Left lung (tissue), 14 donors: ENCODE measurements at places on chromosomes 1 and 21.
A peak's percentile ranks its signal among the peaks of the same experiment; 100 is the strongest.

- peak; percentile 76 for DNase-seq
Observed at GRCh38 chr21:45364468-45365185, 40.3 kb upstream of the COL18A1 start.

- no peak for DNase-seq
Observed at GRCh38 chr1:30300669-30301068, 422.7 kb downstream of the MATN1 start.

DNA sequence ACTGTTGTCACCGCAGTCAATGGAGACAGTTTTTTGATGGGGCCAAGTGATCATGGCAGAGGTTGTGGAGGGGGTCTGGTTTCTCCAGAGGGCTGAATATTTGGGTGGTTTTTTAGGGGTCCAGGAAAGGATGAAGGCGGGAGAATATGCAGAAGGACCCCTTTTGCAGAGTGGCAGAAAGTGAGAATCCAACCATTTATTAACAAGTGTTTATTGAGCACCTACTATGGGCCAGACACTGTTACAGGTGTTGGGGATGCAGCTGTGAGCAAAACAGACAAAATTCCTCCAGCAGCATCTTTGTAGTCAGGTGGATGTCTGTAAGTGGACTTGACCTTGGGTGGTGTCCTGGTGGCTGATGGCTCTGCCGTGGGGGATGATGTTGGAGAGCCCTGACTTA is 15.4 kb downstream of the PADI1 start:
- DNase-seq: no peak

DNA sequence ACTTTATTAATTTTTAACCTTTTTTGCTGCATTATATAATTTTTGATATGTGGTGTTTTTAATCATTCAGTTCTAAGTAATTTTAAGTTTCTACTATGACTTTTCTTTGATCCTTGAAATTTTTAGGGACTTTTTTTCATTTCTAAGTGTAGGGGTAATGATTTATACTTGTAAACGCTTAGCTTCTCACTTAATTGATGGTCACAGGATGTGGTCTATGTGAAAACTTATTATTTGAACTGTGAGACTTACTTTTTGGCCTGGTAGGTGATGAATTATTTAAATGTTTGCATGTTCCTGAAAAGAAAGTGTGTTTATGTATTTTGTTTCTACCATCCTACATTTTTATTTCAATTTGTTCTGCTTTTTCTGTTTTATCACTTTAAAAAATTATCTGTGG is 17.2 kb downstream of the ALPL start:
- DNase-seq: no peak

DNA sequence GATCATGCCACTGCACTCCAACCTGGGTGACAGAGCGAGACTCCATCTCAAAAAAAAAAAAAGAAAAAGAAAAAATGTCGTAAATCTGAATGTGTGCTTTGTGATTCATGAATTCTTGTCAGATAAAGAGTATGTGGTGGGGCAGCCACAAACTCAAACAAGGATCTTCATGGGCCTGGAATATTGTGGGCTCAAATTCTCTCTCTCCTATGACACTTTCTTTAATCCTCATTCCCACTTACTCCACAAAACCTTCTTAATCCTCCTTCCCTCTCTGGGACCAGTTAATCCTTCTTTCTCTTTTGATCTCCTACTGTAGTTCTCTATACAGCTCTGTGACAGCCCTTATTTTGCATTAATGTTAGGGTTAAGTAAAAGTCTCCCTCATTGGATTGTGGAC is 112.3 kb downstream of the AK5 start:
- no peak for DNase-seq

- DNase-seq: no peak
Observed at GRCh38 chr1:37338658-37339057, 135.7 kb upstream of the ZC3H12A start.

DNA sequence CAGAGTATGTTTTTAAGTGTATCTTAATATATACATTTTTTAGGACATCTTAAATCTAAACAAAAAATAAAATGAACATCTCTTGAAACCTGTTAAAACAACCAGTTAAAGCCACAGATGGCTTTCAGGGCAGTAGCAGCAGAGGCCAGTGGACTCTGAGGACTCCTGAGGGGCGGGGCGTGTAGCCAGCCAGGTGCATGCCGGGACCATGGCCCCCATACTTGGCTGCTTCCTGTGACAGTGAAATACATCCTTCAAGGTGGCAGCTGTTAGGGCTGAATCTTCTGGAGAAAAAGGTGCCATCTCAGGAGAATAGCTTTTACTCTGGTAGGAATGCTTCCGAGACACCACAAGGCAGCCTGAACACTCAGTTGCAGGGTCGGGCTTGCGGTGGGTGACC is 9.6 kb downstream of the RHOU start:
- DNase-seq: no peak

DNA sequence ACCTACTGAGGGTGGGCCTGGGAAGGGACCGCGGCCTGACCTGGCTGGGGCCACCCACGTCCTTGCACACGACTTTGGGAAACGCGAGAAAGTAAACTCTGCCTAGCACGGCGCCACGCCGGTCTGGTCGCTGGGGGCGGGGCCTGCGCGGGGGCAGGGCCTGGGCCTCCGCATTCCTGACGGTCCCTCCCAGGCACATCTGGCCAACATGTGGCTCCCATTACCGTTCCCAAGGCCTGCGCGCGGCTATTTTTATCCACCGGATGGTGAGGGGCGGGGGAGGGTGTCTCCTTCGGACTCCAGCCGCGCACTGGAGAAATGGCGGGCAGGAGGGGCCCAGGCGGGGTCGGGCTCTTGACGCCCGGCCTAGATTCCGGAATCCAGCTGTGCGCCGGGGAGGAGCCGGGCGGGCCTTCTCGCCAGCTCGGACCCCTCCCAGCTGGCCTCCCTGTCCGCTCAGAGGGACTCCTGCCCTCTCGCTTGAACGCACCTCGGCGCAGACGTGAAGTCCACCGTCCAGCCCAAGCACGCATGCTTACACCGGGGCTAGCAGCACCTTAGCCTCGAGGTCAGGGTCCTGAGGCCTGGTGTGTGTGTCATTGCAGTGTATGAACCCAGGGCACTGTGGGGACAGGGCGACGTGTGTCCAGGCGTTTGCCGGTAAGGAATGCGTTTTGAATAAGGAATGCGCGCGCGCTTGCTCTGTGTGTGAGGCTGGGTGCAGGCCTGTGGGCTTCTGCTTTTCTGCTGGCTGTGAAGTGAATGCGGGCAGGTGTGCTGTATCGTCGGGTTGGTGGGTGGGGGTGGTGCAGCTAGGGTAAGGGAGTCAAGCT is 2.1 kb downstream of the EVA1B start:
- DNase-seq: peak; percentile 88

- DNase-seq: no peak
Observed at GRCh38 chr21:14841511-14842472, 223.0 kb downstream of the NRIP1 start.

GRCh38 chr1:186875896-186876835 is 47.4 kb downstream of the PLA2G4A start:
- no peak for DNase-seq

GRCh38 chr21:24200052-24200451 is 1407.2 kb downstream of the MRPL39 start:
- DNase-seq: no peak

DNA sequence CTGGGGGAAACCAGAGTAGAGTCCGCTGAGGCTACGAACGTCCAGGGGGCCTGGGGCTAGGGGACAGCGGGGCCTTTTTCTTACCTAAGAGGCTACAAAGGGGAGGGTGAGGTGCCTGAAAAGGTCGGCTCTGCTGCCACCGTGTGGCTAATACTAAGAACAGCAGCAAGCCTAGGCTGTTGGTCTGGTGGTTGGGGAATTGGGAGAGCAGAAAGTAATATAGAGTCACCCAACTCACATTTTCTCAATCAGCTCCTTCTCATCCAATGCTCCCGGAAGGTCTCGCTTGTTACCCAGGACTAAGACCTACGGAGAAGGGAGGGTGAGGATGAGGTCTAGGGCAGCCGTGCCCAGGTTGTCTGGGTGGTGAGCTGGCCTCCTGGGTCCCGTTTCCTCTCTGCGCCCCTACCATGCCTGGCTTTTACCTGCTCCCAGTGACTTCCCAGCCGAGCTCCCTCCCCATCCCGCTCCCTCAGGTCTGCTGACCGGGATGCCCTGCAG is 9.3 kb downstream of the ARL8A start:
- DNase-seq: no peak

- no peak for DNase-seq
Observed at GRCh38 chr1:15343729-15344128, 66.0 kb upstream of the EFHD2 start.

DNA sequence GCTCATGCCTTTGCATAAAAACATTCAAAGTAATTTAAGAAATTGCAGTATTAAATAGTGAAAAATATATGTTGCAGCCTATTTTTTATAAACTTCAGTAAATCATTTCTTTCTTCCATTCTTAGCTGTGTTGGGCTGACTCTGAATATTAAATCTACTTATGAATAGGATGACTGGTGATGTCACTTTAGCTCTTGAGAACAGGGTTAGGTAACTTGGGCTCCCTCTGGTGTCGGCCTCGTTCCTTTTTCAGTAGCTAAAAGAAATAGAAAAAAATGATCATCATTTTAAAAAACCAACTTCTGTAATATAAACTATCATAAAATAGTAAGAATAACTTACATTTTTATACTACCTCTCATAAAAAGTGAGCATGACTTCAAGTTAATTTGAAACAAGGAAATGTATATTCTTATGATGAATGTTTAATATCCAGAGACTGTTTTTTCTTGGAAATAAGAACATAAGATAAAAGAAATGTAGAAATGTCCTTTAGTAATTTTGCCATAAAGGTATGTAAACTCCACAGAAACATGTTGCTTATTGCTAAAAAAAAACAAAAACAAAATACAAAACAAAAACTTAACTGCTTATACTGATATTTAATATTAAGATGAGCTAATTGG is 26.8 kb upstream of the NCAM2 start:
- peak; percentile 38 for DNase-seq

DNA sequence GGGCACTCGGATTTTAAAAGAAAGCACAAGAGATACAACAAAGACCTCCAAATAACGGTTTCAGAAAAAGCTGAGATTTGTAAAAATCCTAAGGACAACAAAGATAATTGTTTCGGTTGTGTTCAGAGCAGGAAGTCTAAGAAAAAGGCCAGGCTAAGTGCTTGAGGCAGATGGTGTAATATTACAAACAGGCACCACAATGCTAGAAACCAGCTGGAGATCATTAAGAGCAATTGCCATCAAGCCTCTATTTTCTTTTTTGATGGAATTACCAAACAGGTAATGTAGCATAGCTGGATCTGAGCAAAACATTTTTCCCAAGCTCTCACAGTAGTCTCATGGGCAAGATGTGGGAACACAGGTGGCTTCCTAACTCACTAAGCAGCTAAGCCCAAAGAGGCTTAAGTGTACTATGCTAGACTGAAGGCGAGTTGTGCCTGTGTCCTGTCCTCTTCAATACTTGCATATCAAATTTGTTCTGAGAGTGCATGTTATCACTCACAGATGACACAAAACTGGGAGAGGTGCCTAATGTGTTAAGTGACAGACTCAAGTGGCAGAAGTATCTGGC is 161.6 kb downstream of the GLUL start:
- no peak for DNase-seq

- no peak for DNase-seq
Observed at GRCh38 chr1:56547977-56548376, 31.4 kb downstream of the PLPP3 start.

DNA sequence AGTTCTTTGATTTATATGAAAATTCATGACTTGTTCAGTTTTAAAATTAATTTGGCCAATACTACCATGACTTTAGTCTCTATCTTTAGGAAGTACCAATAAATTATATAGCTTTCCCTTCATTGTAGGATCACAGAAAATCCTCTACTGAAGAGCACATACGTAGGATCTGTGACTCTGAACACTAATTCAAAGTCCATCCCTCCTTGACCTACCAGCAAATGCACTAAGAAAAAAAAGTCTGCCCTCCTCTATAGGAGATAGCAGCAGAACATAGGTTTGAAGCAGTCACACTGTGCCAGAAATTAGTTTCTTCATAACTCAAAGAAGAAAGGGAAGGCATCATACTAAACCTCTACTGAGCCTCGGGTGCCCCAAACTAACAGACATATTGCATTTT is 16.5 kb downstream of the BRWD1 start:
- no peak for DNase-seq

- DNase-seq: no peak
Observed at GRCh38 chr1:244414543-244414942, 37.2 kb downstream of the ADSS2 start.

DNA sequence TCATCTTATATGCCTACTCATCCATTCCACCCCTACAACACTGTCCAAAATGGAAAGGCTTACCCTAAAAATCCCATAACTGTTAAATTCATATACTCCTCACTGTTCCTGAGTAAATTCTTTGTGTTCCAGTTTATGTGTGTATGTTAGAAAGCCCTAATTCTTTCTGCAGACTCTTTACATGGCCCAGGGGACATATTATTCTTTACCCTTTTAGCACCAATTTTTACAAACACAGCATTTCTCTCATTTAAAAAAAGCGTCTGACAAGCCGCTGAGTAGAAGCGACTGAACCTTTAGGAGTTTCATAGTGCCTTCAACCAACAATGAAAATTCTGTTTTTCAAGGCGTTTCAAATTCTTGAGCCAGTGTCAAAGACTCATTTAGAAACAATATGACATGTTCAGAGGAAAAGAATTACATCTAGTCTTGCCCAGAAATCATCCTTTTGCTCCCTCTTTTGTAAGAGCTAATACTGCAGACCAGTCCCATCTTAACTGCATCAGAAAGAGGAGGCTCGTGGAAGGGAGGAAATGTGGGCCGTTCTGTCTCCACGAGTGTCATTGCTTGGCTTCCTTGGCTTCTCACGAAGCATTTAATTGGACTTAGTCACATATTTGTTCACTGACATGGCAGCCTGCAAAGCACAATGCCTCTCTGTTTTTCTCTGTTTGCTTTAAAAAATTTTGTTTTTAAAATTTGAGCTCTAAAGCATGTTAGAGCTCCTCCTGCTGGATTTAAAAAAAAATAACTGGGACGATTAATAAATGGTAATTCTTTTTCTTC is 21.3 kb upstream of the C1orf105 start:
- no peak for DNase-seq

GRCh38 chr1:183270541-183271141 is 84.6 kb downstream of the LAMC2 start:
- no peak for DNase-seq

DNA sequence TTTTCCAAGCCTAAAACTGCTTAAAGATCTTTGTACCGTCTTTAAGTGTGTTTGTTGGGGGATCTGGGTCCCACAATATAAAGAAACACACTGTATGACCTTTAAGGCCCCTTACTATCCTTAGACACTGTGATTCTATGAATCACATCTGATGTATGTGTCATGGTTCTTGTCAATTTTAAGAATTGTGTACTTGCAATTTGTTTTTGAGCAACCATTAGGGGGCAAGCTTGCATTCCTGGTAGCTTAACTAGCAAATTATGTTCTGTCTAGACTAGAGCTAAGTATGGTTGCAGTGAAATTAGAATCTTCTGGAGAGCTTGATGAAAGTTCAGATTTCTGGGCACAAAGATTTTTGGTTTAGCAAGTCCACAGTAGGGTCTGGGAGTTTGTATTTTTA is 219.5 kb downstream of the TPR start:
- DNase-seq: no peak
